ENCODE measurements at places on chromosomes 3 and 15.

GRCh38 chr3:11140713-11141104, 13.6 kb upstream of the HRH1 start:
- DNase-seq, result no peak

GRCh38 chr3:169240786-169241486, 422.6 kb downstream of the MECOM start:
- DNase-seq, result no peak

DNA sequence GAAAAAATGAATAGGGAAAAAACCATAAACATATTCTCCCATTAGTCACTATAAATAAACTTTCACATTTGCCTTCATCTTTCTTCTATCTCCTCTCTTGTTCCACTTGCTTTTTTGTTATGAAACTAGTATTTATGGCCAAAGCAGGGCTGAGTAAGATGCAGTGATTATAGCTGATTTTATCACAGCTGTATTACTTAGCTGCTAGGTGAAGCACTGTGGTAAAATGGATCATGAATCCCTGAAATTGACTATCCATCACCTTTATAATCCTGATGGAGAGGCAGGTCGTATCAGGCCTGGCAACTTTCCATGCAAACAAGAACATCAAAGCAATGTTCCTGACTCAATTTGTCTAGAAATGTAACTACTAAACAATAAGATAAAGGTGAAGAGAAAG, 471.6 kb downstream of the TUSC7 start:
- DNase-seq, result no peak

GRCh38 chr3:149548669-149549065, 74.2 kb downstream of the TM4SF4 start:
- no peak for DNase-seq

- DNase-seq, result no peak
Observed at GRCh38 chr15:59274126-59274970, 67.7 kb downstream of the LDHAL6B start.

GRCh38 chr15:90239371-90239770, 5.4 kb downstream of the GDPGP1 start:
- no peak for DNase-seq

DNA sequence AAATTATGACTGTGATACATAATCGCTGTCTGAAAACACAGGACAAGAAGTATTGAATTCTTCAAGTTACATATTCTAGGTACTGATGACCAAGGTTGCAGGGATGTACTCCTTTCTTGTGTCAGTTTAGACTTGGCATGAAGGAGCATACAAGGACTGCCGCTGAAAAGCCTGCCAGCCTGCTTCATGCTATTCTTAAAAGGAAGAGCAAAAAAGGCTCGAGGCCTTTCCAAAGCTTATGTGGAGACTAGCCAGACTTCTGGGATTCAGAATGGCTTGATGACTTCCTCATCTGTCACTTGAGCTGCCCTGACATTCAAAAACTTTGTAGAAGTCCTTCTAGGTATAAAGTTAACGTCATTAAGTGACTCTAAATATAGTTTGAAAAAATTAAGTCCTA, 92.0 kb downstream of the CADM2 start:
- DNase-seq, result no peak

DNA sequence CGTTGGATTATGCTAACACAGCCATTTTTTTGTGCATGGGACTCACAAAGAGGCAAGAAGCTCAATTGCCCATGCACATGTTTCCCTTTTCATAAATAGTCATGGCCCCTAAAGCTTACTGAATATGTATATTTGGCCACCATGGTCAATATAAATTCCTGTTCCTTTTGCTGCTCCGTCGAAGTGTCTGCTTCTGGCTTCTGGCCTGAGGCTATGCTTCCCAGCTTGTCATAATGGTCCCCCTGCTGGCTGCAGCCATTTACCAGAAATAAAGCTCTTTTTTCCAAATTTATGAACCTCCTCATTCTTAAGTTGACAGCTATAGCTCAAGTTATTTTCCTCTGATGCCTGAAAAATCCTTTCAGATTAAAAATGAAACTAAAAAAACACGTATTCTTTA, 602.1 kb downstream of the VGLL3 start:
- DNase-seq, result no peak

GRCh38 chr3:53129344-53129743, 891 bp downstream of the RFT1 start:
- DNase-seq, result no peak

GRCh38 chr3:50714946-50715345, 40.2 kb downstream of the DOCK3 start:
- no peak for DNase-seq

DNA sequence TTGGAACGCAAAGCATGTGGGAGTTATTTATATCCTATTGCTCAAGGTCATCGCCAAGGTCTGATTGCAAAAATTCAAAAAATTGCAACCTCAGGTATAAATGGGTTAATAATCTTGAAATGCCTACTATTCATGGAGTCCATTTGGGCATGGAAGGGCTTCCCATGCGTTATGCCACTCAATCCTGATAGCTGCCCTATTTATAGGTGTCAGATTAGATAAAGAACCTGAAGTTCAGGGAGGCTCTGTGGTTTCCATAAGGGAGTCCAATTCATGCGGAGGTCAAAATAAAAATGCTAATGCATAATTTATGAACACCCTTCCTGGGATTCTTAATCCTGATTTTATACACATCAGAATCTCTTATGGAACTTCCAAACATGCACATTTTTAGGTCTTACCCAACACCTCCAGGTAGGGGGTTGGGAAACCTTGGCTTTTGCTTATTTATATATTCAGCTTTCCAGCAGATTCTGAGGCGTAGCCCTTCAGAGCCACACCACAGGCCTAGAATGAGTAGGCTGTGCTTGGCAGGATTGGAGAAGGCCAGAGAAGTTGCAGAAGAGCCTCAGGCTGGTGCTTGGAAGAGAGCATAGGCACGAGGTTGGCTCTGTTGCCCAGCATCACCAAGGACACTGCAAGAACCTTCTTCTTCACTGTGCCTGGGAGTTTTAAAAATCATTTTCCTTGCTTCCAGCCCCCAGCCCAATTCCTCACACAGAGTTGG, 324.4 kb upstream of the CFAP20DC start:
- DNase-seq, result no peak

DNA sequence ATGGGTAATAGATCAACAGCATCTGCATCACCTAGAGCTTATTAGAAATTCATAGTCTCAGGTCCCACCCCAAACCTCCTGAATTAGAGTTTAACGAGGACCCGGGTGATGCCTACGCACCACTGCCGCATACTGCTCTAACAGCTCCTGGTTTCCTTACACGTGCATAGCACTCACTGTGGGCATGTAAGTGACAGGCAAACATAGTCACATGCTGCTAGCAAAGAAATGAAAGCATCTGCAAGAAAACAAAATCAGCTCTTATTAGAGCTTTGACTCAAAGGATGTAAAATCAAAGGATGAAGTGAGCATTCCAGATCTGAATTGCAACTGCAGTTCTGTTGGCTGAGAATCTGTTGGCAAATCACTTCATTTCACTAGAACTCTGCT, 19.1 kb upstream of the RIOX2 start:
- no peak for DNase-seq

DNA sequence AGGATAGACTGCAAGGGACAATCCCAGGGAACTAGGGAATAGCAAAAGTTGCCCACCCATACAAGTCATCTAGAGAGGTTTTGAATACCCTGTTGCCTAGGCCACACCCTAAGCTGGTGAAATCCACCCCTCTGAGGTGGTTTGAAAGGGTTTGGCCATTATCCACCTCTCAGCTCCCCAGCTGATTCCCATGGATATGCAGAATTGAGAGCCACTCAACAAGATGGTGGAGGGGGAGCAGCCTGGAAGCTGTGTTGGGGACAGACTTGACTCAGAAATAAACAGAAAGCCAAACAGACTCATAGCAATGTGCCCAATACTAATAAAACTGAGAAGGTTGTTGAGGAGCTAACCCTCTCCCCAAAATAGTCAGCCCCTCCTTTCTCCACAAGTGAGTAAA, 10.9 kb downstream of the PRR20G start:
- DNase-seq, result no peak

- no peak for DNase-seq
Observed at GRCh38 chr3:48516571-48516970, 12.6 kb upstream of the SHISA5 start.

GRCh38 chr15:100186960-100187359, 154.8 kb downstream of the ADAMTS17 start:
- DNase-seq, result no peak

GRCh38 chr3:192799721-192800120, 72.4 kb upstream of the FGF12 start:
- DNase-seq, result no peak

GRCh38 chr3:104523136-104523535, 843.6 kb upstream of the ALCAM start:
- no peak for DNase-seq

DNA sequence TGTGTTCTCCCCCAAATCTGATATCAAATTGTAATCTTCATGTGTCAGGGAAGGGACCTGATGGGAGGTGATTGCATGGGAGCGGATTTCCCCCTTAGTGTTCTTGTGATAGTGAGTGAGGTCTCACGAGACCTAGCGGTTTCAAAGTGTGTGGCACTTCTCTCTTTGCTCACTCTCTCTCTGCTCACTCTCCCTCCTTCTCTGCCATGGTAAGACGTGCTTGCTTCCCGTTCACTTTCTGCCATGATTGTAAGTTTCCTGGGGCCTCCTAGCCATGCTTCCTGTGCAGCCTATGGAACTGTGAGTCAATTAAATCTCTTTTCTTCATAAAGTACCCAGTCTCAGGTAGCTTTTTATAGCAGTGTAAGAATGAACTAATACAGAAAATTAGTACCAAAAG, 30.6 kb upstream of the OR5H6 start:
- DNase-seq, result no peak

DNA sequence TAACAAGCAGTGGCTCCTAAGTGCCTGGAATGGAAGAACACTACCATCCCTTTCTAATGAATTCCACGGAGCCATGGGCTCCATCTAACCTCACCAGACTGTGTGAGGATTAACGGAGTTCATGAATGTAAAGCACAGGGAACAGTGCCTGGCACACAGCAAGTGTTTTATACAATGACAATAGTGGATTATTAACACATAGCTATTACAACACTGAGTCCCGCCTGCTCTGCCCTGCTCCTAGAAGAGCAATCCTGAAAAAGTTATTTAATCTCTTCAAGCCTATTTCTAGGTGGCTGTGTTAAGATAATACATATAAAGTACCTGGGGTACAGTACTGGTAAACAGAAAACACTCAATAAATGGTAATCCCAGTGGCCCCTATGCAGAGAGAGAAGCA, 51.4 kb downstream of the RYK start:
- DNase-seq, result no peak

- DNase-seq, result no peak
Observed at GRCh38 chr3:196227629-196228493, 11.5 kb downstream of the SLC51A start.

DNA sequence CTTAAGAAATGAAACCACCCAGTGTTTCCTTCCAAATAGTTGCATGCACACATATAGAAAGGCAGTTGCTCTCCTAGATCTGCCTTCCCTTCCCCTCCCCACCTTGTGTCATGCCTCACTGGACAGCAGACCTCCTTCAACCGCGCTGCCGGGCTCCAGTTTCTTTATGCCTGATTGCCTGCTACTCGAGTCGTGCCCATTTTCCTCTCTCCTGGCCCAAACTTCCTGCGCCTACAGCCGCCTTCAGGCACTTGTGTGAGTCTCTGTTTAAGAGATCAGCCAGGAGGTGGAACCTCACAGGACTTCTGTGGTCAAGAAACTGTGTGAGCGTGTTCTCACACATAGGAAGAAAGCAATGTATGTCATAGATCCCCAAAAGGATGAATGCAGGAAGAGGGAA, 8.8 kb upstream of the FAM107A start:
- DNase-seq, result no peak

DNA sequence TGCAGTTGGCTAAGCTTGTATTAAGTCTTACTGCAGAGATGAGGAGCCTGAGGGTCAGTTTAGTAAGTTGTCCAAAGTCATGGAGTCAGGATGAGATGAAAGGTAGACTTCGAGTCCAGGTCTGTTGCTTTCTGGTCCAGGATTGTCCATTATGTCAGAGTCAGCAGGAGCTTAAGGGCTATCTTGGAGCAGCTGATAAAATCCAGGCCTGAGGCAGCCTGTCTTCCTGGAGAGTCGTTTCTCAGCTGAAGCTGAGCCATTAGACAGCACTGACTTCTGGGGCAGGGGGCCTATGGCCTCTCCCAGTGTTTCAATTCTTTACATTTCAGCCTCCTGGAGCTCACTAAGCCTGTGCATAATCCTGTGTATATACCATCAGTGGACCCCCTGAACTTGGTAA, 219.5 kb upstream of the GAP43 start:
- no peak for DNase-seq

- DNase-seq, result no peak
Observed at GRCh38 chr15:44811337-44811736, 75.0 kb downstream of the TRIM69 start.

DNA sequence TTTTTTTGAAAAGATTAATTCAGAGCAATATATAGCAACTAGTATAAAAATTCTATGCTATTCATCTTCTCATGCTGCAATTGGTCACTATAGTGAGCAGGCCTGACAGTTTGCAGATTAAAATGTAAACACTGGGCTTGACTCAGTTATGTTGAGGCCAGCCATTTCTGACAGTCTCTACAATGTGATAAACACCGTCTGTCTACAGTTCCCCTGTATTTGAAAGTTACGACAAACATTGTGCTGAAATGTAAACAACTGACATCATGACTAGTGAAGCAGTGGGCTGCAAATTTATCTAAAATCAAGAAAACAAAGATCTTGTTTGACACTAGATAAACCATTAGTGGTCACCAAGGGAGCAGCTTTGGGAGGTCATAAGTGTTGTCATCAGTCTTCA, 197.4 kb downstream of the ISL2 start:
- no peak for DNase-seq

DNA sequence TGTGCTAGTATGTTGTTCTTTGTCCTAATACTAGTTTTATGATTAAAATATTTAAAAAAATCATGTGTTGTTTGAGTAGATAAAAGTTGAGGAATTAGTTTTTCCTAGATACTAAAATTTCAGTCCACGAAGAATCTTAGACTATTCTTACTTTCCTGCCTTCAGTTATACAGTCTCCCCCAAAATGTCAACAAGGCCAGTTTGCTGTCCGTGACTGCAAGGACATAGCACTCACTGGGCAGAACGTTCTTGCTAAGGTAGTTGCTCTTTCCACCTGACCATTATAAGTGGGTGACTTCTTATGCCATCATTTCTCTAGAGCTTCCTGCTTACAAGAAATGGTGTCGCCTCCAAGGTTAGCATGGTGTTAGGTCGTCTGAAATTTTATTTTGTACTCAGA, 32.8 kb downstream of the KAT2B start:
- no peak for DNase-seq

GRCh38 chr15:71191296-71191695, 76.0 kb downstream of the THSD4 start:
- no peak for DNase-seq

DNA sequence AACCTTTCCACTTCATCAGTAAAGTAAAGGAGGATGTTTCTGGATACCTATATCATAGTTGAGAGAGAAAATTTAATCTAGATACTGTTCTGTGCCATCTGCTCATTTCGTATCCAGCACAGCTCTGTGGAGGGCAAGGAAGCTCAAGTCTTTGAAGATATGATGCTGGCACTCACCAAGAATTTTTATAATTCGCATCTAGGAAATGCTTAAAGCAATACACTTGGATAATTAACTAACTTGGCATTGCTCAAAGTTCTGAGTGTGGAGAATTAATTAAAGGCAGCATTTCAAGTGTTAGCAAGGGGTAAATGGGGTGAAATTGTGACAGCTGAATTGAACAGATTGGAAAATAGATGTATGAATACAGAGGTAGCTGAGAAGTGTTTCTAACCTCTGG, 213.2 kb downstream of the KCNMB2 start:
- DNase-seq, result no peak
